A549 (cell line): ENCODE measurements at places on chromosomes 5 and 9.

DNA sequence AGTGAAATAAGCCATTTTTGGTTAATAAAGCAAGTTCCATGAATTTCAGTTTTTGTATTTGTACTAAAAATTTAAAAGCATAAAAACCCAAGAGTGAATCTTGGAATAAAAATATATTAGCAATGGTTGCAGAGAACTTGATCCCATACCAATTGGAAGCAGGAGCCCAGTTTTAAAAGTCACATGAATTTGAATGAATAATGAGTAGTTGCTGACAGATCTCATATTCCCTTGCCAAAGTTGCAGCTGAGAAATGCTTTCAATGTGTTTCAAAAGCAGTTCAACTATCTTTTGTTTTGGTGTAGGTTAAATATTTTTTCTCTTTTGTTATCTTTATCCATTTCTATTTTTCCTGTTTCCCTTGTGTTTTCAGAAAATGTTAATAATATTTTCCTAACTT is 818.6 kb downstream of the CDH18 start:
- DNase-seq = no peak

DNA sequence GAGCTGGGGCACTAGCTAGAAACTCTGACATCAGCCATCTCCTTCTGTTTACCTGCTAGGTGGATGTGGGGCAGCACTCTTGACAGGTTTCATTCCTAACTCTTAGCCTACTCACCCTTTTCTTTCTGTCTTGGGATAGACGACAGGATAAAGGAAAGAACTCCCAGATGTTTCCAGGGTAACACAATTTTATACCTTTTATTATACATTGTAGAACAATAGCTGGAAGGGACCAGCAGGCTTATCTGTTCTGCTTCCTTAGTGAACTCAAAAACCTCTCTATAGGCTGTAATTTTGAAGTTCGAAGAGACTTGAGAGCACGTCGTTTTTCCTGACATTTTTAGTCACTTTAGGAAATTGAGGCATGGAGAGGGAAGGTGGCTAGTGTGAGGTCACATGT is 13.2 kb downstream of the SPTAN1 start:
- no peak for DNase-seq

- no peak for DNase-seq
These were observed 52.2 kb downstream of the MAP1B start for GRCh38 chr5:72159501-72159911.

GRCh38 chr9:14140096-14140697 is 173.7 kb downstream of the NFIB start:
- DNase-seq = no peak

DNA sequence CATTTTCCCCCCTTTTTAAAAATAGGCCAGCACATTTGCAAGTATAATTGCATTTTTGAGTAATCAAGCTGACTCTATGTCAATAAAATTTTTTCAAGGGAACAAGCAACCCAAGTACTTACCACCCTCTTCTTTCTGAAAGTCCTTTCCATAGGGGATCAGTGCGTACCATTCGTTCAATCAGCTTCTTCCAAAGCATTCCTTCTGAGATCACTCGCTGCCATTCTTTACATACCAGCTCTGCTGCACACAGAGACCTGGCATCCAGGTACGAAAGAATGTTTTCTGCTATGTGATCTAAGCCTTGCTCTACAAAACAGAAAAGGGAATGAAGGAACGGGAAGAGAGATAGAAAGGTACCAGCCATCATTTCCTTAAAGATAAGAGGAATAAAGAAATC is 106.6 kb downstream of the FBXW11 start:
- no peak for DNase-seq

DNA sequence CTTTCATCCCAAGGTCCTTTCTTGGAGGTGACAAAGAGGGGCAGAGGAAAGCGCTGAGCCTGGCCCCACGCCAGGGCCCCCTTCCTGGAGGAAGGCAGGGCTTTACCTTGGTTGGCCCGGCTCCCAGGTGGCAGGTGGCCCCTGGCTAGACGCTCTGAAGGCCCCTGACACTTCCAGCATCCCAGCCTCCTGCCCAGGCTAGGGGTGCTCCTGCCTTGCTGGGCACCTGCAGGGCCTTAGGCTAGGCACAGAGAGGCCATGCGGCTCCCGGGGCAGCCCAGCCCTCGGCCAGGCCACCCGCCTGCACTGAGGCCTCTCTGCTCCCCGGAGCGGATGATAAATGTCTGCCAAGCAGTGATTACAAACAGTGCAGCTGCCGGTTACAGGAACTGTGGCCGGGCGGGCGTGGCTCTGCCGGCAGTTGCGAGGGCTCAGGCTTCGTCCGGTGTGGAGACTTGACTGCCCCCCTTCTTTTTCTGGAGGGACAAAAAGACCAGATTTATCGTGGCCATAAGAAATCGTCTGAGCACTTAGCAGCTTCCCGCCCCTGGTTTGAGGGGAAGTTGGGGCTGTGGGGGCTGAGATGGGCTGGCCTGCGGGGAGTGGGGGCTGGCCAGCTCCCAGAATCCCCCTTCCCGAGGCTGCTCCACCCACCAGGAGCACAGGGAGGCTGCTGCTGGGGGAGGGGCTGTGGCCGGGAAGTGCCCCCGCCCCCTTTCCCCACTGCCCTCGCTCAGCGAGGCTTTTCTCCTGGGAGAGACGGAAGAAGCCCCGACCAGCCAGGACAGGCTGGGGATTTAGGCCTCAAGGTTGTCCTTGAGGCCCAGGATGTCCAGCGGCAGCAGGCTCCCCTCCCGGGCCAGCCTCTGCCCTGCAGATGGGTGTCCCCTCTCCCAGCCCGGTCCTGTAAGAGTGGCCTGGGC is 31.6 kb upstream of the UBAC1 start:
- peak; percentile 36 for DNase-seq

DNA sequence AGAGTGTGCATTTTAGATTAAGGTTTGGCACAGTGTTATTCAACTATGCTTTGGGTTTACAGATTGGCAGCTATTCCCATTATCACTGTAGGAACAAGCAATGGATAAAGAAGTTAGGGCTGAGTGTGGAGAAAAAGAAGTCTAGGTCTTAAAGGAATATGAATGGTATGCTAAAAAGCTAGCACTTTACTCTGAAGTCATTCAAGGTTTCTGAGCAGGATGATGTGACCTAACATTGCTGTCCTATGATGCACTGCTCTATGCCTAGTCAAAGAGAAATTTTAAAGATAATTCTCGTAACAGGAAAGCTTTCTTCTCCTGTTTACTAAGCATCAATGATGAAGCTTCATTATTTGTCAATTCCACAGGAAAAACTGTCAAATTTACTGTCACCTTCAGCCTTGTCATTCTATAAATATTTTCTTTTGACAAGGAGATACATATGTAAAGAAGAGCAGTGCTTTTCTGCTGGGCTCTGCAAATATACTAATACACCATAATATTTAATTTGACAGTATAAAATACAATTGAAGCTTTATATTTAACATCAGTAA is 476.1 kb upstream of the PTPRD start:
- no peak for DNase-seq
